ENCODE measurements at places on chromosomes 3 and 15.

DNA sequence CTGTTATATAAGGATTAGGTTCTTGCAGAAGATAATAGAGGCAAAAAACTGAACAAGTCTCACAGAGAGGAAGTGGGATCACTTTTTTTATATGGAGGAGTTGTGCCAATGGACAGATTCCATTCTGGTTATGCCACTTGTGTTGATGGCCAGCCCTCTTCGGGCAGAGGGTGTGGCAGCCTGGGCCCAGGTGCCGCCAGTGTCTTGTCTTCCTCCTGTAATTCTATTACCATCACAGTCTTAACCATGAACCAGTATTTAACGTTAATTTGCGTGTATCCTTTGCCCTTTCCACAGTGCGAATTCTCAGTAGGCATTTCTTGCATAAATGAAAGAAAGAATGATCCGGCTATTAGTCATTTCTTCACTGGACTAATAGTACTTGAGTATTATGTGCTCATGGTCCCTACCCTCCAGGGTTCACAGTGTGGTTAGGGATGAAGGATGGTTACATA is 7.0 kb upstream of the USP4 start:
- no peak for DNase-seq

GRCh38 chr15:68551296-68551635 is 27.5 kb upstream of the CORO2B start:
- no peak for DNase-seq

- DNase-seq = no peak
Measured at GRCh38 chr15:65396283-65396964, 18.6 kb upstream of the IGDCC3 start.

GRCh38 chr15:26631894-26632293 is 141.0 kb downstream of the GABRB3 start:
- no peak for DNase-seq

DNA sequence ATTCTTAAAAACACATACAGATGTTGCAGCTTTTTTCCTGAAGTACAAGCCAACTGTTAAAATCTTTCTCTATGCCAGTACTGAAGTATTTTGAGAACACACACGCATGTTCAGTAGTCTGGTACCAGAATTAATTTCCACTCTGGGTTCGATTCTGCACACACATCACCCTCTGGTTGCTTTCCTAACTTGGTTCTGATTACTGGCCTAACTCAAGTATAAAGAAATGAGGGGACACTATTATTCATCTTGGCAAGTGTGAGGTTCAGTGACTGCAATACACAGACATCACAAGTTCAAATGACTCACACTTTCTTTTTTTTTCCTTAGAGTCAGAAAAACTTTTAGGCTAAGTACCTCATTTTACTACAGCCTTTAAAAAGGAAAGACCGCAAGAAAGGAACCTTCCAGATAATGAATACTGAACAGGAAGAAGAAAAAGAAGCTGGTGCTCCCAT is 37.4 kb upstream of the LDHAL6B start:
- DNase-seq = no peak

DNA sequence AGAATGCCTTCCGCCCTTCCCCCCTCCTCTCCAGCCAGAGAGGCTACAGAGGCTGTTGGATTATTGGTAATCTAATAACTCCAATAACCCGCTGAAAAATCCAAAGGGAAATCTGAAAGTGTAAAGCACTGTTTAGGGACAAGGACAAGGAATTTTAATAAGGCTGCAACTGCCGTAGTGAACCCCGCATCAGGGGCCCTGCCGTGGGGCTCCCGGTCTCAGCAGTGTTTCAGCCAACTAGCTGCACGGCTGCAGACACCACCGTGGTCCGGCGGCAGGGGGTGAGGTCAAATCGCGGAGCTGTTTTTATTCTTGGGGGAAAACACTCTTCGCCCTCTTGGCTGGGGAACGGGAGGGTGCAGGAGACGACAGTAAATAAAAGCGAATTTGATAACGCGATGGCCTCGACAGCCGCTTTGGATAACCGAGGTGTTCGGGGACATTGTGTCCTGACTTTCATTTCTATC is 6.1 kb downstream of the BCL6 start:
- no peak for DNase-seq

- DNase-seq = no peak
Measured at GRCh38 chr3:143226678-143227291, 107.2 kb downstream of the CHST2 start.

- no peak for DNase-seq
Measured at GRCh38 chr15:83984601-83985000, 251.0 kb upstream of the GOLGA6L4 start.

DNA sequence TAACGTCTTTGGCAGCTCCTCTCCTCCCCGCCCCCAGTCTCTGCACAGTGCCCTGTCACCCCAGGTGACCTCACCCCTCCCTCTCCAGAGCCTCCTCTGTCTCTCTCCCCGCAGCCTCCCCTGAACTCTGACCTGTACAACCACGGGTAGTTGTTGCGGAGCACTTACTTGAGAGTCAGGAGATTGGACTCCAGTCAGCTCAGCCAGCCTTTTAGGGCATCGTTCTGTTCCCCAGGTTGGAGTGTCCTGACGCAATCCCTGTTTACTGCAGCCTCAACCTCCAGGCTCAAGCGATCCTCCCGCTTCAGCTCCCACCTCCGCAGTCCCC is 177.7 kb downstream of the UACA start:
- DNase-seq = no peak

- DNase-seq = no peak
Measured at GRCh38 chr3:11096266-11097139, 57.8 kb upstream of the HRH1 start.

- DNase-seq = no peak
Measured at GRCh38 chr15:80804970-80805495, 25.9 kb downstream of the CEMIP start.

- DNase-seq = no peak
Measured at GRCh38 chr3:184156522-184156955, 1.4 kb downstream of the DVL3 start.

DNA sequence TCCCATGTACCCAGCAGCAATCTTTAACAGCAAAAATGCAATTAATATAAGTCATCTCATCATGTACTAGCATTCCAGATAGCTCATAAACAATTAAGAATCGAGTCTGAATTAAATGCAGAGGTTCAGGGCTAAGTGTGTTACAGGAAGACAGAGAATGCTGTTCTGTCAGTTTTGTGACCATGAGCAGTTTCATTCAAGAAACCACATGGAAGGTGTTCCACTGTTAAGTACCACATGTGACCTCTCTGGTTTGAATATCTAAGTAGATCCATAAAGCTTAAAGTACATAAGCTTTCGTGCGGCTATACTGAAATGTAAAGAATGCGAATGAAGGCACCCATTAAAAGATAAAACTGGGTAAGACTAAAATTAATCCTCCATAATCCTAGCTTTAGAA is 272.3 kb downstream of the IL5RA start:
- DNase-seq = no peak

DNA sequence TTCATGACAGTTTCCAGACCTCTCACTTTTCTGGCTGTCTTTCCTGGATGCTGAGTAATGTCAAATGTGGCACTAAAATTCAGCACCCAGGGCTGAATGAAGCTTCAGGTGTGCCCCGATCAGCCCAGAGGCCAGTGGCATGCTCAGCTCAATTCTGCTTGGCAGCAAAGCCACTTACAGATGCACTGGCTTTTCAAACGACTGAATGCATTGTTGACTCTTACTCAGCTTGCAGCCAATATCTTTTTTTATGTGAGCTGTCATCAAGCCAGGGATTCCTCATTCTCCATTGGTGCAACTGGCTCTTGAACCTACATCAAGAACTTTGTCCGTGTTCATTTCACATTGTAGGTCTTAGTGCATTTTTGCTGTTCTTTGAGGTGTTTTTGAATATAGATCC is 60.7 kb downstream of the ZDHHC19 start:
- no peak for DNase-seq

- no peak for DNase-seq
Measured at GRCh38 chr15:85330901-85331588, 49.4 kb upstream of the AKAP13 start.

GRCh38 chr3:38551026-38551832 is 55.1 kb downstream of the EXOG start:
- no peak for DNase-seq

DNA sequence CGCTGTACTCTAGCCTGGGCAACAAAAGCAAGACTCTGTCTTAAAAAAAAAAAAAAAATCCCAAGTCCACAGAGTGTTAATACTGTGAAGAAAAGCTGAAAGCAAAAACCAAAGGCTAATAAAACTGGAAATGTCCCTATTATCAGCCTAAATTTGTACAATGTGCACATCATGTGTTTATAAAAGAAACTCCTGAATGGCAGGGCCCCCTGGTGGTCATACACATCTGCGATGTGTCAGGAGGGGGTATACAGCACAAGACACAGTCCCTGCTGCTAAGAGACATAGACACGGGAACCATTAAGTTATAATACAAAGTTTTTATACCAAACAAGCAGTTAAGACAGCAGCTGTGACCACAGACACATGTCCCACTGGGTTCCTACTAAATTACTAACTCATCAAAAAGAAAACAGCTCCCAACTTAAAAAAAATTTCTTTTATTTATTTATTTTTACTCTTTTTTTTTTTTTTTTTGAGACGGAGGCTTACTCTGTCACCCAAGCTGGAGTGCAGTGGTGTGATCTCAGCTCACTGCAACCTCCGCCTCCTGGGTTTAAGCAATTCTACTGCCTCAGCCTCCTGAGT is 31.0 kb downstream of the IDH2 start:
- no peak for DNase-seq

GRCh38 chr3:65402597-65402996 is 636.1 kb downstream of the MAGI1 start:
- DNase-seq = no peak

GRCh38 chr3:52218937-52219650 is 6.4 kb downstream of the TLR9 start:
- no peak for DNase-seq

DNA sequence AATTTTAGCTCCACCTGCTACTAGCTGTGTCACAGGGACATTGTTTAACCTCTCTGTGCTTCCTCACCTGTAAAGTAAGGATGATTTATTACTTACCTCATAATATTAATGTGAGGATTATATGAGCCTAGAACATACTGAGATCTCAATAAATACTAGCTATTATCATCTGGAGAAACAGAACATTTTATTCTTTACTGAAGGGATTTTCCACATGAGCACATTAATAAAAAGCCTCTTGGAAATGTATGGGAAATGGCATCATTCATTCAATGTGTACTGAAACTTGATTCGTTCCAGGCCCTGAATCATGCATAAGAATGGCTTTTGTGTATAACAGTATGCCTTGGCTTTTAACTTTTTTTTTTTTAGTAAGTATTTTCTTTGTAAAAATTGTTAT is 11.0 kb upstream of the CEMIP start:
- no peak for DNase-seq

GRCh38 chr3:169891886-169892285 is 19.5 kb upstream of the SAMD7 start:
- no peak for DNase-seq

DNA sequence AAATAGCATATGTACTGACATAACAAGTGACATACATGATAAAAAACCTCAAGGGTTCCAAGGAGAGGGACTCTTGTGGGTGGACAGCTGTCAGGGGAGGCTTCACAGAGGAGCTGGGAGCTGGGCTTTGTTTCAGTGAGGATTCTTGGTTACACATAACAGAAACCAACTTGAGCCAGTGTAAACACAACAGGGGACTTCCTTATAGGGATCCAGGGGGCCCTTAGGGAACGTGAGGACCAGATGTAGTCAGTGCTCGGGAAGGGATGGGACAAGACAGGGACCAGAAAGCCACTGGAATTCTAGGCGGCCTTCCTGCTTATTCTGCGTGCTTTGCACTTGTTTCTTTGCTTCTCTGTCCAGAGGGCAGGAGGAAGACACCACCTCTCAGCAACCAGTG is 34.9 kb downstream of the SNAPC5 start:
- DNase-seq = no peak

DNA sequence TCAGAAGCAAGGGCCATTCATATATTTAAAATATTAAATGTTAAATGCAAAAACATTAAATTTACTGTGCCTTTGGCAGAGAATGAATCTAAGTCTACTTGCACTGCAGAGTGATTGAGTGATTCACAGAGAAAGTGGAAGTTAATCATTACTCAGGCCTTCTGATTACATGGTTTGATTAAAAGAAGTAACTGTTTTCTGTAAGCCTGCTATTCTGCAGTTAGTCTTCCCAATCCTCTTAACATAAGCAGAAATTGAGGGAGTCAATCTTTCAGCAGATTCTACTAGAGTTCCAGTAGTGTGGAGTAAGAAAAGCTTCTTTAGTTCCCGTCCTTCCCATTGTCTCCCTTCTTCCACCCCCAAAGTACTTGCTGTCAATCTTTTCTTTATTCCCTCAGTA is 1.5 kb downstream of the NLGN1 start:
- DNase-seq = no peak

DNA sequence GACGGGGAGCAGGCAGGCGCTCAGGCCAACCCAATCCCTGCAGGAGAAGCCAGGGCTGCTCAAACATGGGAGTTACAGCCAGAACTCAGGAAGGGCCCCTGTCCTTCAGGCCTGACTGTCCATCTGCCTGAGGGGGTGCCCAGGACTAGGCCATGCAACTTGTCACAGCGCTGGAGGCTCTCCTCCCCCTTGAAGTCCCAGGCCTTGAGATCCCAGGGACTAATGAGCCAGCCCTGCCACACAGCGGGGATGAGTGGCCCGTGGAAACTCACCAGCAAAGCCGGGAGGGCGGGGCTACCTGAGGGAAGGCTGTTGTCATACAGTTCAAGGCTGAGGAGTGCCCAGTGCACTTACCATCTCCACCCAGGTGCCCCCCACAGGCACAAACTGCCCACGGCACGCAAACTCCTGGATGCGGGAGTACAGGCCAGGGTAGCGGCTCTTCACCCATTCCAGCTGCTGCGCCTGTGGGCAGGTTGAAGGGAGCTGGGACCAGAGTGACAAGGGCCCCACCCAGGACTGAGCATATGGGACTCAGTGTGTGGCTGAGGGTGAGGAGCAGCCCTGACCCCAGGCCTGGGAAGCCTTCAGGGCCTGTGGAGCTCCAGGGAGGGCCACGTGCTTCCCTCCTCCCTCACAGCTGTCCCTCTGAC is 6.3 kb downstream of the MAN2C1 start:
- DNase-seq = no peak

- DNase-seq = no peak
Measured at GRCh38 chr15:49279521-49280456, 109.7 kb downstream of the GALK2 start.

- no peak for DNase-seq
Measured at GRCh38 chr3:15651396-15651795, 49.9 kb downstream of the BTD start.

- DNase-seq = no peak
Measured at GRCh38 chr3:22734756-22735155, 468.4 kb upstream of the UBE2E2 start.

All from cortex of kidney (tissue), 1 donor.